Occipital lobe (tissue), 3 donors: ENCODE measurements at places on chromosomes 11 and 22.
A peak's percentile ranks its signal among the peaks of the same experiment; 100 is the strongest.

DNA sequence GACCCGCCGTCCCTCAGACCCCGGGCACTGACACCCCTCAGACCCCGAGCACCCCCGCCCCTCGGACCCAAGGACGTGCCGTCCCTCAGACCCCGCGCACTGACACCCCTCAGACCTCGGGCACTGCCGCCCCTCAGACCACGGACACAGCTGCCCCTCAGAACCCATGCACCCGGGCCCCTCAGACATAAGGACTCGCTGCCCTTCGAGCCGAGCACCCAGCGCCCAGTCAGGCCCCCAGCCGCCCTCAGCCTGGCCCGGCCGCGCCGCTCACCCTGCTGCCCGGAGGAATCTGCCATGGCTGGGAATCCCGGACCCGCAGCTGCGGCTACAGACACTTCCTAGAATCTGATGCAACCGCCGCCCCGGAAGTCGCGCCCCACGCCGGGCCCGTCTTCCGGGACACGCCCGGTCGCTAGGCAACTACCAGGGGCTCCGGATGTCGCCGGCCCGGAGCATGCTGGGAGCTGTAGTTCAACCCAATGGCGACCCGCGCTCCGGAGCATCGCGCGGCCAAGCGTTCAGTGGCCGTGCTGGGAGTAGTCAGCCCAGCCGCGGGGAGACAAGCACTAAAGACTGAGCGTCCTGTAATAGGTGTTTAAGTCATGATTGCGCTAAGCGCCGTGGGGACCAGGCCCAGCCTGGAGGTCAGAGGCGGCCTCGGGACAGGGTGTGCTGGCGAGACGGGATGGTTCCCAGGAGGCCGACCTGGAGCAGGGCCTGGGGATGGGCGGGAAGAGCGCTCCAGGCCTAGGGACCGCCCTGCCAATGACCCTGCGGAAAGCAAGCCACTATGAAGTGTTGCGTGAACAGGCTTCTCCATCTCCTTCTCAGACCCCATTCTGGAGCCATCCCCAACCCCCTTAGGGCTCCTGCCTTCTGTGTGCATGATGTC, at the start of gene CARS1:
Gene CARS1 (minus strand): TSS at position 355 of the 895 bp plus-strand sequence. CDS start 56 bp downstream, at position 299.
- DNase-seq = peak; percentile 92

DNA sequence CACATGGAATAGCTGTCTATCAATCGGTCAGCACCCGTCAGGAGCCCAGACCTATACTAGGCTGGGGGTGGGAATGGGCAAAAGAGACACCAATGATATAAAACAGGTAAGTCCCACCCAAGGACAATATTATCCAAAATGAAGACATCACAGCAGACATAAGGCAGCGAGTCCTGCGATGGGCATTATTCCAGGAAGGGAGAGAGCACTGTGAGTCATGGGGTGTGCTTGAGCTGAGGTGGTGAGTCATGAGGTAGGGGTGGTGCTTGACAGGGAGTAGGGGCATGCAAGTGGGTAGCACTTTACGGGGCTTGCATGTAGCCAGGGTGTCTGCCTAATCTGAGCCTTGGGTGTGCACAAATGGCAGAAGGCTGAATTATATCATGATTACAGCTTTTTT, 605.0 kb upstream of the CADM1 start:
- DNase-seq = no peak

GRCh38 chr11:36399236-36399635, 103.1 kb downstream of the PRR5L start:
- no peak for DNase-seq

GRCh38 chr11:64126796-64127195, 39.1 kb downstream of the MACROD1 start:
- DNase-seq = no peak

DNA sequence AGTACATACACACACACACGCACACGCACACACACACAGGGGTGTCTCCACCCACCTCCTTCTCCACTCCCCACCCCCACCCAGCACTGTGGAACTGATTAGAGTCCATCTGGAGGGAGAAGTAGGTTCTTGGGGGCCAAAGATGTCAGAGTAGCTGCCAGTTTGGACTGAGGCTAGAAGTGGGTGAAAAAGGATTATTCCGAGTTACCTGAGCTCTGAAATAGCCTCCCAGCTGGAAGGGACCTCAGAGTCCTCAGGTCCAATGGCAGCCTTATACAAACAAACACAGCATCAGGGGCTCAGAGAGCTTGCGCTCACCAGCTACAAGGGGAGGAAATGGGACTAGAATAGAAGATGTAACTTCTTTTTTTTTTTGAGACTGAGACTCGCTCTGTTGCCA, 20.8 kb downstream of the IL10RA start:
- no peak for DNase-seq
